Vagina (tissue), 2 donors: ENCODE measurements at places on chromosomes 5 and 9. TPM values are rescaled to one million over a fixed set of nuclear protein-coding genes. Genes with fewer than 3 reads are reported as not detected.

Gene LCN15
- not detected for total RNA-seq

Gene BARHL1
- not detected for total RNA-seq

Gene GABRA1
- not detected for total RNA-seq

Gene RNF180
- 14.0 TPM for total RNA-seq

Gene FGF18
- total RNA-seq = 1.7 TPM

Gene EQTN
- not detected for total RNA-seq

Gene PCDHA9
- 0.25 TPM for total RNA-seq

Gene FABP6
- total RNA-seq = 2.9 TPM

Gene MACIR
- 6.9 TPM for total RNA-seq

Gene GPX8
- 22.1 TPM for total RNA-seq

Gene SPATA31E1
- not detected for total RNA-seq

Gene SPEF2
- 10.8 TPM for total RNA-seq

Gene EGFLAM
- 15.2 TPM for total RNA-seq

Gene SCGB3A2
- not detected for total RNA-seq

Gene GPR151
- not detected for total RNA-seq

Gene MAN1B1
- 34.1 TPM for total RNA-seq

Gene WNK2
- 24.8 TPM for total RNA-seq

Gene SREK1IP1
- total RNA-seq = 6.6 TPM

Gene FBP1
- 1.7 TPM for total RNA-seq

Gene ABO
- total RNA-seq = 17.2 TPM

Gene TRIM41
- 7.9 TPM for total RNA-seq

Gene RNF224
- 0.74 TPM for total RNA-seq

Gene C9orf153
- not detected for total RNA-seq

Gene CTXN3
- total RNA-seq = not detected

Gene DBH
- total RNA-seq = 12.0 TPM

Gene TMEM171
- not detected for total RNA-seq

Gene CD274
- total RNA-seq = 2.2 TPM

Gene SPATA31A3
- total RNA-seq = not detected

Gene GCNT4
- 2.5 TPM for total RNA-seq

Gene CCL28
- total RNA-seq = 0.74 TPM

Gene SLC46A2
- not detected for total RNA-seq

Gene STK32A
- total RNA-seq = 1.5 TPM
